Mesendoderm (in vitro differentiated cells): ENCODE measurements at places on chromosomes 1 and 21.

DNA sequence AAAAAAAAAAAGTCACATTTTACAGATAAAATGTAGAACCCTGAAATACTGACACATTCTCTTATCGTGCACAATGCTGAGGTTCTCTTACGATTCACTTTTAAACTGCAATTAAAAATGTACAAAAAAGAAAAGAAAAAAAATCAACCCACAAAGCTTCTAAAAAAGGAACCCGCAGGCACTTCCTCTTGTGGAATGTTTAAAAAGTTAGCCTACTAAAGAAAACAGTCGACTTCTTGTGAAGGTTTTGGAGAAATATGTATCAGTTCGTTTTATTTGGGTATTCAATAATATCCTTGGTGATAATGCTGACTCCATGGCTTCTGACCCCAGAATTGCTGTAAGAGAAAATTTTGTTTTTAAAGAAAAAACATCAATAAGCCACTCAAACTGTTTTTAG lies 10.2 kb downstream of the HNRNPU start:
- H3K4me3 ChIP-seq, result no peak overlapping the region
- H3K27ac ChIP-seq, result no peak overlapping the region
- DNase-seq, result no peak
- no peaks in the 10 kb centered on the region for H3K27me3 ChIP-seq
- peaks cover 18% of the 10 kb centered on the region for H3K36me3 ChIP-seq
- H3K4me1 ChIP-seq, result no peaks in the 10 kb centered on the region

GRCh38 chr1:115069659-115070308 lies 19.5 kb downstream of the TSPAN2 start:
- H3K27me3 ChIP-seq, result no peaks in the 10 kb centered on the region
- H3K4me1 ChIP-seq, result no peaks in the 10 kb centered on the region
- no peak overlapping the region for H3K4me3 ChIP-seq
- no peaks in the 10 kb centered on the region for H3K36me3 ChIP-seq

DNA sequence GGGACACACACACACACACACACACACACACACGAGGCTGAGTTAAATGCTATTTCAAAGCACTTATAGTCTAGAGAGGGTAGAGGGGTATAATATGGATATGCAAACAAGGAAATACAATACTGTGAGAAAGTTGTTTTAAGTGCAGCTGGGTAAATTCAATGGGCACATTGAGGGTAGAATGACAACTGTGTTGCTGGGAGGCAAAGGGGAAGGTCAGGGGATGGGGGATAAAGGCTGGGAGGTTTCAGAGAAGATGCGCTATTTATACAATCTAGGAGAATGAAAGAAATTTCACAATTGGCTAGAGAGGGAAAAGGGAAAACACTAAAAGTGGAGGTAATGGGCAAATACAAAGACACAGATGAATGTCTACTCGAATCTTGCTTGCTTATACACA lies 19.4 kb downstream of the EXTL2 start:
- no peak for DNase-seq
- no peaks in the 10 kb centered on the region for H3K4me1 ChIP-seq

DNA sequence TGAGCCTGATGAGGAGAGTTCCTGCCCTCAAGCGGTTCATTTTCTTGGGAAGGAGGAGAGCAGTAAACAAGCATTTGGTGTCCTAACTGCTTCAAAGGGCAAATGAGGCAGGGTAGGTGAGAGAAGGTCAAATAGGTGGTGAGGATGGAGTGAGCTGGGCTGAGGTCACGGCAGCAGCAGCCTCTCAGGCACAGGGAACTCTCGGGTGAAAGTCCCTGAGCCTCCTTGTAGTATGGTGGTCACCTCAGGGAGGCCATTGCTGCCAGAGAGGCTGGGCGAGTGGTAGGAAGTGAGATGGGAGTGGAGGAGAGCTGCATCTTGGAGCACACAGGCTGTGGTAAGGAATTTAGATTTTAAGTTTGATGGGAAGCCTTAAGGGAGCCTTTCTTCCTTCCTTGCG lies 4.0 kb downstream of the ADARB1 start:
- H3K4me3 ChIP-seq, result no peak overlapping the region
- H3K27me3 ChIP-seq, result peaks cover 2% of the 10 kb centered on the region
- no peaks in the 10 kb centered on the region for H3K36me3 ChIP-seq
- no peak for DNase-seq

DNA sequence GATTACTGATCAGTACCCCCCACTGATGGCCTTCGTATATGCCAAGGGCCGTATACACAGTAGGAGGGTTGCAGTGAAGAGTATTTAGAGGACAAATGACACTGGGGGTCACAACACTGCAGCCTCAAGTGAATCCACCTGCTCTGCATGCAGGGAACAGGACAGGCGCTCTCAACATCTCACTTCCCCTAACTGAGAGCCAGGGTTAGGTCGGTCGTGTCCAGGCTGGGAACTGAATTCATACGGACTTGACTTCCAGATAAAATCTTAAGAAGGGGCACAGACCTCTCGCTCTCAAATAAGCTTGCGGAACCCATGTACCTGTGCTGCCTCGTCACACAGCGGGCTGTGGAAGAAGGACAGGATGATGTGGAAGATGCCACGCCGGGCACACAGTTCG lies 22.8 kb downstream of the MRAP start:
- no peak for DNase-seq
- no peaks in the 10 kb centered on the region for H3K27me3 ChIP-seq
- no peaks in the 10 kb centered on the region for H3K4me1 ChIP-seq

DNA sequence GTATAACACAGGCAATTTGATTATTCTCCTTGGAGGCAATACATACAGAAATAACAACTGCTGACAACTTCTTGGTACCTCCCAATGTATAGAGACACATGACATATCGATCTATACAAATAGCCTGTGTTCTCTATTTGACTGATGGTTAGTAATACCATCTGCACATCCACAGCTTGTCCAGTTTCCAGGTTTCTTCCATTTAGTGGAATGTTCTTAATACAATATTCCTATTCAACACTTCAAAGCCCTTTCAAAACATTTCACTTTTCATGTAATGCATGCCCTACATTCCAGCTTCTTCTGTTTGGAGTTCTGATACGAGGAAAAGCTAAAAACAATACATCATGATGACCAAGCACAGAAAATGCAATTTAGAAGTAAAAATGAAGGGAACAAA lies 37.0 kb upstream of the GORAB start:
- no peak overlapping the region for H3K4me3 ChIP-seq
- H3K4me1 ChIP-seq, result peaks cover 1% of the 10 kb centered on the region
- H3K27ac ChIP-seq, result no peak overlapping the region
- H3K27me3 ChIP-seq, result no peaks in the 10 kb centered on the region
- no peaks in the 10 kb centered on the region for H3K36me3 ChIP-seq

DNA sequence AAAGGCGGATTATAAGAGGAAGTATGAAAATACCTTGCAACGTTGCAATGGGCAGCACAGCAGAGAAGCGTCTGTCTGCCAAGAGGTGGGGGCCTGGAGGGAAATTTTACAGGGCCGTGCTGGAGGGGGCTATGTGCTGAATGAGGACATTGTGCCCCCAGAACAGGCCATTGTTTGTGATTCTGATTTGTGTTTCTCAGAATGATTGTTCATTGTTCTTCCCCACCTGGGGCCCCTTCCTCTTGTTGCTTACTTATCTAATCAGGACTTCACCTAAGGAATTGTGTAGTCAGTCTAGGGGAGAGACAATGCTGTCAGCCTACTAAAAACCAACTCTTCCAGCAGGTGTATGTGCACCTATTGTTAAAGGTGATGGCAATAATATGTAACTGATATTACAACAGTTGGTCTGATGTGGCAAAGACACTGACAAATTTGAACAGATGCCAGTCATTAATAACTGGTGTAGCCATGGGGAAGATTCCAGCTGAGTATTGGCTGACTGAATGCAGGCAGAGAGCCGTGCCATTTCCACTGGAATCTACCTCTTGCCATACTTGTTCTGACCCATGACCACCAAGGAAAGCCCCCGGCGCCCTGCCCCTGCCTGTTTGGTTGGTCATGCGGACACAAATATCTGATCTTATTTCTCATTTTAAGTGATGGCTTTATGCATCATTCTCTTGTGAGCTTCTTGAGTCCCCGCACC lies 45.2 kb upstream of the PSEN2 start:
- H3K27ac ChIP-seq, result peak overlapping the region; percentile 39
- no peak overlapping the region for H3K4me3 ChIP-seq
- peak; percentile 78 for DNase-seq
- no peaks in the 10 kb centered on the region for H3K36me3 ChIP-seq
- H3K27me3 ChIP-seq, result no peaks in the 10 kb centered on the region
- peaks cover 23% of the 10 kb centered on the region for H3K4me1 ChIP-seq

- H3K36me3 ChIP-seq, result no peaks in the 10 kb centered on the region
- H3K4me1 ChIP-seq, result no peaks in the 10 kb centered on the region
- H3K27me3 ChIP-seq, result peaks cover 25% of the 10 kb centered on the region
- no peak overlapping the region for H3K4me3 ChIP-seq
These were observed 116.6 kb downstream of the LMX1A start for GRCh38 chr1:165239873-165240272.

DNA sequence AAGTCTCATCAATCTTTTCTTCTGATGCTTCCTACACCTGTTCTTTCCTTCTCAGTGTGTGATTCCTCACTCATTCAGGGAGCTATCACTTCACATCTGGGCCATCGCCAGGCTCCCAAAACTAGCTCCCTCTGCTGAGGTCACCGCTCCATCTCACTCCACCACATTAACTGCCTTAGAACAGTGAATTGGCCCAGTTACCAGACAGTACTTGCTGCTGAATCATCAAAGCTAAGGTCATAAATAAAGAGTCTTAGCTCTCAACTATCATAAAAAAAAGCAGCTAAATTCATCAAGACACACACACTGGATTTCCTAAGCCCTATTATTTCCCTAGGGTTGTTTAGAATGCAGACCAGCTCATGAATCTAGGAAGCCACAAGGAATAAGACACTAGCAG lies 18.8 kb upstream of the SRM start:
- no peaks in the 10 kb centered on the region for H3K27me3 ChIP-seq
- no peaks in the 10 kb centered on the region for H3K4me1 ChIP-seq
- H3K36me3 ChIP-seq, result peaks cover 23% of the 10 kb centered on the region
- no peak overlapping the region for H3K27ac ChIP-seq
- H3K4me3 ChIP-seq, result no peak overlapping the region

DNA sequence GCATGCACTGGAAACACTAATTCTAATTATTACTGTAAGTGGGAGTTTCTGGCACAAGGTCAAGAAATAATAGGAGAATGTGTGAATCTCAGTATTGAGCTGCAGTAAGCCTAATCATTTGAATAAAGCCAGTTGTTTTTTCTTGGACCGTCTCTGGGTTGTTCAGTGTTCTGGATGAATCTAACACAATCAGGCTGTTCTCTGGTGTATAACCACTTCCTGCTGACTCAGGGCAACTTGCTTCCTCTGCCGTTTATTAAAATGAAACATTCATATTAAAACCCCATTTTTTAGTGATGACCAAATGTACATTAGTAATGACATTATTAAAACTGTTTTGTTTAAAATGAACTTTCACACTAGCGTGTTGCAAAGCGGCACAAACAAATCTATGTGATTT lies 273.1 kb upstream of the SNX7 start:
- no peak overlapping the region for H3K27ac ChIP-seq
- no peaks in the 10 kb centered on the region for H3K36me3 ChIP-seq

DNA sequence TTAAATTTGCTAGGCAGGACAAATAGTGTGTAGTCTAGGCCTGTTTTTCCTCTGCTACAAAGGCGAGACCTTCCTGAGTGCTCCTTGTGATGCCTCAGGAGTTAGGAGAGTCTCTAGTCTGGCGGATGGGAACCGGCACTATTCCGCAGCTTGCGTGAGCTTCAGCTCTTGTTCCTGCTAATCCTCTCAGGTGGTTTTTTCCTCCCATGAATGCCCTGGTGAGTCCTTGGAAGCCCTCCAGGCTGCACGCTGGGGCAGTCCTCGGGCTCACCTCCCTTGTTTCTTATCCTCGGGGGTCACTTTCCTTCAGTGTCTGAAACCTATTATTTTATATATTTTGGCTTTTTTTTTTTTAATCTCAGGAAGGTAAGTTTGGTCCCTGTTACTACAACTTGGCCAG lies 28.2 kb downstream of the UTS2 start:
- no peaks in the 10 kb centered on the region for H3K4me1 ChIP-seq
- H3K27ac ChIP-seq, result no peak overlapping the region

- H3K27me3 ChIP-seq, result no peaks in the 10 kb centered on the region
- H3K4me1 ChIP-seq, result no peaks in the 10 kb centered on the region
- no peak overlapping the region for H3K4me3 ChIP-seq
These were observed 84.9 kb downstream of the VWA5B1 start for GRCh38 chr1:20375563-20375962.

- H3K27me3 ChIP-seq, result no peaks in the 10 kb centered on the region
- DNase-seq, result no peak
- no peak overlapping the region for H3K4me3 ChIP-seq
These were observed 39.8 kb downstream of the VPS26C start for GRCh38 chr21:37227071-37228002.

DNA sequence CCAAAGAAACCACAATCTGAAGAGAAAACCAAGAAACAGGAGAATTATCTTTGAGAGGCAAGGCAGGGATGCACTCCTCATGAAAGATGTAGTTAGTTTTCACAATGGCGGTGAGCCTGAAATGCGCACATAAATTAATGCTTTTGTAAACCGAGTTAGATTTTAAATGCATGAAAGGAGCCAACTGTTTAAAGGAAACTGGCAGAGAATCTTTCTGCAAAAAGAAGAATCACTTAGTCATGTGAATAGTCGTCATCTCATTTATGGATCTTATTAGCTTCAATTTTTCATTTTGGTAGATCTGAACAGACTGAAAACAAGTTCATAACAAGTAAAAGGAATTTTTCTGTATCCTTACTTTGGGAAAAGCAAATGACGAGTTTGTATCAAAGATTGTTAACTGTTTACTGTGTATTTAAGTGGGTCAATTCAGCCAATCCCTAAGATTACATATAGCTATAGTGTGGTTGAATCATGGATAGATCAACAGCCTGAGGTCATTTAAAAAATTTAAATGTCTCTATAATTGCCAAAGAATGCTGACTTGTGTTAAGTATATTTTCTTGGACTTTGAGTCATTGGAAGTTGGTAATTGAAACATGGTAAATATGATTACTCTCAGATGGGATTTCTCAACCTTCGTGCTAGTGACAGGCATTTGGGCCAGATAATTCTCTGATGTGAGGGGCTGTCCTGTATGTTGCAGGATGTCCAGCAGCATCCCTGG lies 226.6 kb upstream of the KAZN start:
- H3K27me3 ChIP-seq, result no peaks in the 10 kb centered on the region
- no peak overlapping the region for H3K27ac ChIP-seq
- no peaks in the 10 kb centered on the region for H3K36me3 ChIP-seq

GRCh38 chr1:32399843-32400242 lies 5.6 kb upstream of the BSDC1 start:
- H3K4me1 ChIP-seq, result no peaks in the 10 kb centered on the region
- no peaks in the 10 kb centered on the region for H3K36me3 ChIP-seq
- no peak overlapping the region for H3K27ac ChIP-seq

DNA sequence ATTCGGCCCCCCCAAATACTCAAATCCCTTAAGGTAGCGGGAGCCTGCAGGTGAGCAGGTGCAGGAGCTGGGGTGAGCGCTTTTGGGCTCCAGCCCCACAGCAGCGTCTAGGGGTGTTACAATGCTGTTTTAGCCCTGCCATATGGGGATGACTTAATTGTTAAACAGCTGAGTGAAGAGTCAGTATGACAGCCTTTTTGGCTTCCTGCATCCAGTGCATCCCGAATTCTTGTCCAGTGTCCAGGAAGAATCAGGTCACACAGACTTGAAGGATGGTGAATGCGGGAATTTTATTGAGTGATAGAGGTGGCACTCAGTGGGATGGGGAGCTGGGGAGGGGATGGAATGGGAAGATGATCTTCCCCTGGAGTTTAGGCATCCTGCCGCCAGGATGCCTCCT lies 30.4 kb upstream of the HHAT start:
- H3K36me3 ChIP-seq, result no peaks in the 10 kb centered on the region
- no peak for DNase-seq
- no peak overlapping the region for H3K4me3 ChIP-seq
